ENCODE measurements at places on chromosomes 11 and 22. TPM values are rescaled to one million over a fixed set of nuclear protein-coding genes. Genes with fewer than 3 reads are reported as not detected.
A peak's percentile ranks its signal among the peaks of the same experiment; 100 is the strongest.

The PLEKHB1 gene
- total RNA-seq: 0.45 TPM

The PNPLA5 gene
- not detected for total RNA-seq

The PGA5 gene
- total RNA-seq: not detected

The MAP6 gene
- total RNA-seq: 0.14 TPM

The DNAJB7 gene
- not detected for total RNA-seq

DNA sequence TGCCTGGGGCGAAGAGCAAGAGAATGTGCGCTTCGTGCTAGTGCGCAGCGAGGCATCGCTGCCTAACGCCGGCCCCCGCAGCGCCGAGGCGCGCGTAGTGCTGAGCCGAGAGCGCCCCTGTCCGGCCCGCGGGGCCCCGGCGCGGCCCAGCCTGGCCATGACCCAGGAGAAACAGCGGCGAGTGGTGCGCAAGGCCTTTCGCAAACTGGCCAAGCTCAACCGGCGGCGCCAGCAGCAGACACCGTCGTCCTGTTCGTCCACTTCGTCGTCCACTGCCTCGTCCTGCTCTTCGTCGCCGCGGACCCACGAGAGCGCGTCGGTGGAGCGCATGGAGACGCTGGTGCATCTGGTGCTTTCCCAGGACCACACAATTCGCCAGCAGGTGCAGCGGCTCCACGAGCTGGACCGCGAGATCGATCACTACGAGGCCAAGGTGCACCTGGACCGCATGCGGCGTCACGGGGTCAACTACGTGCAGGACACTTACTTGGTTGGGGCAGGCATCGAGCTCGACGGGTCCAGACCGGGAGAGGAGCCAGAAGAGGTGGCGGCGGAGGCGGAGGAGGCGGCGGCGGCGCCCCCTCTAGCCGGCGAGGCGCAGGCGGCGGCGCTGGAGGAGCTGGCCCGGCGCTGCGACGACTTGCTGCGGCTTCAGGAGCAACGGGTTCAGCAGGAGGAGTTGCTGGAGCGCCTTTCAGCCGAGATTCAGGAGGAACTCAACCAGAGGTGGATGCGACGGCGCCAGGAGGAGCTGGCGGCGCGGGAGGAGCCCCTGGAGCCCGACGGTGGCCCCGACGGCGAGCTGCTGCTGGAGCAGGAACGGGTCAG lies 1.0 kb downstream of the RASSF10 start:
- no peaks in the 10 kb centered on the region for H3K36me3 ChIP-seq
- H3K4me3 ChIP-seq: no peak overlapping the region
- no peak for DNase-seq
- peaks cover 72% of the 10 kb centered on the region for H3K27me3 ChIP-seq
- peaks cover 4% of the 10 kb centered on the region for H3K4me1 ChIP-seq

- peak overlapping the region; percentile 48 for H3K27ac ChIP-seq
- H3K4me1 ChIP-seq: peaks cover 9% of the 10 kb centered on the region
- H3K36me3 ChIP-seq: no peaks in the 10 kb centered on the region
- no peak overlapping the region for H3K4me3 ChIP-seq
Measured at GRCh38 chr11:1839204-1839923, 583 bp downstream of the TNNI2 start.

DNA sequence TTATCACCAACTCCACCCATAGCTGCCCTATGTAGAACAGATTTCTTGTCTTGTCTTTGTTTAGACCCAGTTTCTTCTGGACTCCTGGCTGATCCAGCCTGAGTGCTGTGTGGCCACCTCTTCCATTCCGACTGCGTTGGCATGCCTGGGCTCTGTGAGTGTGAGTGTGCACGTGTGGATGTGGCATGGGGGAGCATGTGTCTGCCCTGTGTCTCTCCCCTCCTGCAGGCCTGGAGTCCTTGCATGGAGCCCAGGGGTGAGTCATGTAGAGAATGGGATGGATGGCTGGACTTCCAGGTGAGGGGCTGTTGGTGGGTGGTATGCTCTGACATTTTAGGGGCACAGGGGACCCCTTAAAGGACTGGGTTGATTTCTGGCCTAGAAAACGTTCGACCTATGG lies 194.7 kb downstream of the GRIK4 start:
- H3K27me3 ChIP-seq: peaks cover 2% of the 10 kb centered on the region
- no peak overlapping the region for H3K4me3 ChIP-seq

GRCh38 chr11:118608360-118609227 lies 1.2 kb downstream of the PHLDB1 start:
- peak overlapping the region; percentile 85 for H3K4me3 ChIP-seq
- H3K27ac ChIP-seq: peak overlapping the region; percentile 17
- H3K36me3 ChIP-seq: no peaks in the 10 kb centered on the region
- H3K4me1 ChIP-seq: peaks cover 25% of the 10 kb centered on the region

GRCh38 chr11:85896876-85897275 lies 41.7 kb downstream of the CCDC83 start:
- no peaks in the 10 kb centered on the region for H3K36me3 ChIP-seq
- H3K4me1 ChIP-seq: no peaks in the 10 kb centered on the region
- no peak for DNase-seq
- no peak overlapping the region for H3K4me3 ChIP-seq

- peaks cover 15% of the 10 kb centered on the region for H3K27me3 ChIP-seq
- no peaks in the 10 kb centered on the region for H3K36me3 ChIP-seq
- no peak overlapping the region for H3K4me3 ChIP-seq
- no peaks in the 10 kb centered on the region for H3K4me1 ChIP-seq
- H3K27ac ChIP-seq: no peak overlapping the region
- no peak for DNase-seq
Measured at GRCh38 chr11:27444801-27445215, 27.8 kb downstream of the LGR4 start.

GRCh38 chr11:3810951-3811350 lies 2.6 kb downstream of the PGAP2 start:
- H3K36me3 ChIP-seq: no peaks in the 10 kb centered on the region
- H3K27ac ChIP-seq: no peak overlapping the region
- no peak overlapping the region for H3K4me3 ChIP-seq
- peaks cover 15% of the 10 kb centered on the region for H3K4me1 ChIP-seq
- no peaks in the 10 kb centered on the region for H3K27me3 ChIP-seq

DNA sequence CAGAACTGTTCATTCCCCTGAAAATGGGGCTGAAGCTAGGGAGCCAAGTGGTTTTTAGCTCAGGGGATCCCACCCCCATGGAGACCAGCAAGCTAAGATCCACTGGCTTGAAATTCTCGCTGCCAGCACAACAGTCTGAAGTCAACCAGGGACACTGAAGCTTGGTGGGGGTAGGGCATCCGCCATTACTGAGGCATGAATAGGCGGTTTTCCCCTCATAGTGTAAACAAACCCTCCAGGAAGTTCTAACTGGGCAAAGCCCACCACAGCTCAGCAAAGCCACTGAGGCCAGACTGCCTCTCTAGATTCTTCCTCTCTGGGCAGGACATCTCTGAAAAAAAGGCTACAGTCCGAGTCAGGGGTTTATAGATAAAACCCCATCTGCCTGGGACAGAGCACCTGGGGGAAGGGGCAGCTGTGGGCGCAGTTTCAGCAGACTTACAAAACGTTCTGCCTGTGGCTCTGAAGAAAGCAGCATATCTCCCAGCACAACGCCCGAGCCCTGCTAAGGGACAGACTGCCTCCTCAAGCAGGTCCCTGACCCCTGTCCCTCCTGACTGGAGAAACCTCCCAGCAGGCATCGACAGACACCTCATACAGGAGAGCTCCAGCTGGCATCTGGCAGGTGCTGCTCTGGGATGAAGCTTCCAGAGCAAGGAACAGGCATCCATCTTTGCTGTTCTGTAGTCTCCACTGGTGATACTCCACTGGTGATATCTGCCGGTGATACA lies 32.7 kb downstream of the GAB4 start:
- H3K27ac ChIP-seq: no peak overlapping the region
- H3K4me3 ChIP-seq: no peak overlapping the region
- H3K27me3 ChIP-seq: no peaks in the 10 kb centered on the region
- no peak for DNase-seq

DNA sequence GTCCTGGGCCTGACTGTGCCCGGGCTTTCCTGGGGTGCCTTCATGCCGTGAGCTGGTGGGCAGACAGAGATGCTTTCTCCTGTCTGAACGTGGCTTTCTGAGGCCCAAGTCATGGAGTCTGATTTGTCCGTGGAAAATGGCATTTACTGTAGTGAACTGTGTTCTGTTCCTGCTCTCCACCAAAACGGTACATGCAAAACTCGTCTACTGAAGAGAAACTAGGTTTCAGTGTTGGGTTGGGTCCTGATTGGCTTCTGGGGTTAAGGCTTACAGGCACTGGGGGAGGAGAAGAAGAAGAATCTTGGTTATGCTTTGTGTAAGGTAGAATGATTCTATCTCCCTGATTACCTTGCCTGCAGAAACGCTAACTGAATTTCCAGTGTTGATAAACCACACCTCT lies 541.7 kb downstream of the NTM start:
- H3K4me1 ChIP-seq: no peaks in the 10 kb centered on the region
- no peak overlapping the region for H3K4me3 ChIP-seq
- no peak overlapping the region for H3K27ac ChIP-seq
- no peaks in the 10 kb centered on the region for H3K36me3 ChIP-seq

DNA sequence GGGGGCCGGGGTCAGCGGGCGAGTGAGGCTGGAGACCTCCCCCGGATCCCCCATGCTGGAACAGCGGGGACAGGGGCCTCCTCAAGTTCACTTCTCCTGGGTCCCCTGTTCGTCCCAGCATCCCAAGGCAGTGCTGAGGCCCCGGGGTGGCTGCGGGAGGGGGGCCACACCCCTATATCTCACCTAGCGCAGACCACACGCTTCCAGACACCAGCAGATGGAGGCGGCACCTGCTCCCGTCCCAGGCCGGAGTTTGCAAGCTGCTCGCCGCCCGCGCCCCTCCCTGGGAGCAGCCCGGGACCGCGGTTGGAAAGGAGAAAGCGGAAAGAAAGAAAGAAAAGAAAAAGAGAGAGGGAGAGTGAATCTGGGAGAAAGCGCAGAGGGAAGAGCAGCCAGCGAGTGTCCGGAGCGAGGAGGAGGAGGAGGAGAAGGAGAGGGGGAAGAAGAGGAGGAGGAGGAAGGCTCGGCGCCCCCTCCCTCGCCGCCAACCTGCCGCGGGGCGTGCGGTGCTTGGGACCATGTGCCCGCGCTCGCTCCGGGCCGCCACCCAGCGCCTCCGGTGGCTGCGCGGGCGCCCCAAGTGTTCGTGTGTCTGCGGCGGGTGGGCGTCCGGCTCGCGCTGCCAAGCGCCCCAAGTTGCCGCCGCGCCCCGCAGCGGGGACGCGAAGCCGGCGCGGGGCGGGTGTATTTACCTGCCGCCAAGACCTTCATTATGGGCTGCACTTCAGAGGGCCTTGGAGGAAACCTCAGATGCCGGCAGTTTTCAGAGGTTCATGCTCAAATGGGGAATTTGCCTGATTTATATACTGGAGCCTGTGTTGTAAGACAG lies at the start of gene LIF:
LIF (minus strand) TSS at position 775 of the 829 bp plus-strand sequence; CDS start at position 711, 64 bp downstream.
- peak within 1 kb of the TSS; percentile 91 for H3K4me3 ChIP-seq
- H3K27me3 ChIP-seq: peaks cover 18% of the 10 kb centered on the region
- H3K27ac ChIP-seq: peak within 1 kb of the TSS; percentile 60
- DNase-seq: no peak
- no peaks in the 10 kb centered on the region for H3K36me3 ChIP-seq

DNA sequence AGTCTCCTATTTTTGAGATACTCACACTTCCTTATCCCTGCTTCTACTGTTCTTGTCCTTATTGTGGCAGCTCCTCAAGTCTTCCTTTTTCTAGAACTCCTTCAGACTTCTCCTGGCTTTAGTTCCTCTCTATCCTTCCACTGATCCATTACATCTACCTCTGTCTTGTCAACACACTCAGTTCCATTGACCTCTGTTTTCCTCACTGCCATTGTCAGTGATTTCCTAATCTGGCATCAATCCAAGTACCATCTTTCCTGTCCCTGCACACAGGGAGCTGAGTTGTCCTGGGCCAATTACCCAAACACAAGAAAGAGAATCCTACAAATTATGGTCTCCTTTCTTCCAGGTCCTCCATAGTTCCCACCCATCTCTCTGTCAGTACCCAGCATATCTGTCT lies 27.9 kb upstream of the RIC3 start:
- no peaks in the 10 kb centered on the region for H3K36me3 ChIP-seq
- peaks cover 35% of the 10 kb centered on the region for H3K27me3 ChIP-seq
- no peak overlapping the region for H3K27ac ChIP-seq
- H3K4me1 ChIP-seq: no peaks in the 10 kb centered on the region
- DNase-seq: no peak

GRCh38 chr11:125344846-125345420 lies 151.1 kb downstream of the FEZ1 start:
- H3K27me3 ChIP-seq: peaks cover 15% of the 10 kb centered on the region
- peaks cover 3% of the 10 kb centered on the region for H3K4me1 ChIP-seq
- no peak overlapping the region for H3K27ac ChIP-seq
- no peak overlapping the region for H3K4me3 ChIP-seq

GRCh38 chr11:74370123-74370522 lies 28.1 kb downstream of the PGM2L1 start:
- H3K36me3 ChIP-seq: no peaks in the 10 kb centered on the region
- DNase-seq: no peak
- no peak overlapping the region for H3K4me3 ChIP-seq
- H3K27me3 ChIP-seq: no peaks in the 10 kb centered on the region
- no peak overlapping the region for H3K27ac ChIP-seq
- H3K4me1 ChIP-seq: no peaks in the 10 kb centered on the region

DNA sequence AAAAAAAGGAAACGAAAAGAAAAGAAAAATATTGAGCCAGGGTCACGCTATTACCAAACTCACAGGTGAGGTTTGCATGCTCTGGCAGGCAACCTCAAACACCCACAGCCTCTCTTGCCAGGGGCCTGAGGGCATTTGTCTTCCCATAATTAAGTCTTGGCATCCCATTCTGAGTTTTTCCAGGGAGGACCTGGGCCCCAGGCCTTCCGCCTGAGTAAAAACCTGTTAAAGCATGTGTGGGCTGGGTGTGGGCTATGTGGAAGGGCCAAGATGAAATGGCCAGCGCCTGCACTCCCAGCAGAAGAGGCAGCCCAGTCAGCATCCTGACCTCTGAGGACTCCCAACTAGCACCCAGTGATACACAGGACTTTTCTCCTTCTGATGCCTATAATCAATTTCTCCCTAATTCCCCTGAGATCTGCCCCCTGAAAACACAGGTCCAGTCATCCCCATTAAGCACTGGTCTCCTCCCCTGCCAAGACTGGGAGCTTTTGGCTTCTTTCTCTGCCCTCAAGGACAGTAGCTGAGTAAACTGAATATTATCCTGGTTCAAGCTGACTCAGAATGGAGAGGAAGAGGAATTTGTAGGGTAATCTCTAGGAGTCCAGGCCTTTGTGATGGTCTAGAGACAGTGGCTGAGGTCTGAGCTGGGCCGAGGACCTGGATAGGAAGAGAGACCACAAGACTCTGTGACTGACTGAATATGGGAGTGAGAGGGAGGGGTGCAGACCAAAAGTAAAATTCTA lies 35.6 kb upstream of the ACER3 start:
- peaks cover 3% of the 10 kb centered on the region for H3K27me3 ChIP-seq
- DNase-seq: no peak

DNA sequence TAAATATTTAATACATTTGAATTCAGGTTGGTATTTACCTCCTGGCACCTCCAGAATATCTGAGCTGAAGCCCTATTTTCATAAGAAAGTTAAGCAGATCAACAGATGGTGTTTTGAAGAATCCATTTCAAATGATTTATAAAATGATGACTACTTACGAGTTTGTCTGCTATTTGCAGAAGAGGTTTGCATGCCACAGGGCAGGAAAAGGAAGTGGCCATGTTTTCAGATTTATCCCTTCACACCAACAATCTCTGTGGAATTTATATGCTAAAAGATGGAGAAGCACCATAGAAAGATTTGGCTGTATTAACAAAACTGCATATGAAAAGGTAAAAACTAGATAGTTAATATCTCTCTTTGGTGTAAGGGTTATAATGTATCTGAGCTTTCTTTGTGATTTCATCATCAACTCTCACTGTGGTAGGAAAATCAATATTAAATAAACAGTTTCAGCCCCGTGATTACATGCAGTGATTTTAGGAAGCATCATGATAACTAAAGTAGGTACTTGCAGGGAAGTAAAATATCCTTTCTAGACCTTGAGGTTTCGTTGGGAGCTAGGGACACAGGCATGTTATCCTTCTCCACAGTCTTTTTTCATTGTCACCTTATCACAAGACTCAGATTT lies 2.6 kb downstream of the BMAL1 start:
- H3K4me1 ChIP-seq: peaks cover 80% of the 10 kb centered on the region
- no peak for DNase-seq
- H3K27me3 ChIP-seq: peaks cover 5% of the 10 kb centered on the region
- peaks cover 5% of the 10 kb centered on the region for H3K36me3 ChIP-seq
